ENCODE measurements at places on chromosomes 6 and 20.

- no peak for DNase-seq
Observed at GRCh38 chr6:52635049-52635577, 35.8 kb upstream of the TMEM14A start.

DNA sequence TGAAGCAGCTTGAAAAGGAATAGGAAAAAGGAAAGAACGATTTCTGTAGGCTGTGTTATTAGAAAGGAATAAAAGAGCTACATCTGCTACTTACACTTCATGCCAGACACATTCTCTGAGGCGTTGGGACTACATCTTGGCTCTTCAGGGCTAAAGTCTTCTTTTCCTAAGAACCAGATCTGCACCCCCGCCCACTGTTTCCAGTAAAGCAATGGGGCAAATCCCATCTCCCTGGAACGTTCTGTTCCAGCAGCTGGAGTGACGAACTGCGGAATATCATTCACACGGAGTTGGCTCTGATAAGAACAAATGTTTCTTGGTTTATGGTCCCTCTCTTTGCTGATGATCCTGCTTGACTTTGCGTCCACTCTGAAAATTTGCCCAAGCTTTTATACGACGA, 26.9 kb downstream of the FAM50B start:
- no peak for DNase-seq

GRCh38 chr6:14819001-14819400, 426.9 kb upstream of the JARID2 start:
- no peak for DNase-seq

DNA sequence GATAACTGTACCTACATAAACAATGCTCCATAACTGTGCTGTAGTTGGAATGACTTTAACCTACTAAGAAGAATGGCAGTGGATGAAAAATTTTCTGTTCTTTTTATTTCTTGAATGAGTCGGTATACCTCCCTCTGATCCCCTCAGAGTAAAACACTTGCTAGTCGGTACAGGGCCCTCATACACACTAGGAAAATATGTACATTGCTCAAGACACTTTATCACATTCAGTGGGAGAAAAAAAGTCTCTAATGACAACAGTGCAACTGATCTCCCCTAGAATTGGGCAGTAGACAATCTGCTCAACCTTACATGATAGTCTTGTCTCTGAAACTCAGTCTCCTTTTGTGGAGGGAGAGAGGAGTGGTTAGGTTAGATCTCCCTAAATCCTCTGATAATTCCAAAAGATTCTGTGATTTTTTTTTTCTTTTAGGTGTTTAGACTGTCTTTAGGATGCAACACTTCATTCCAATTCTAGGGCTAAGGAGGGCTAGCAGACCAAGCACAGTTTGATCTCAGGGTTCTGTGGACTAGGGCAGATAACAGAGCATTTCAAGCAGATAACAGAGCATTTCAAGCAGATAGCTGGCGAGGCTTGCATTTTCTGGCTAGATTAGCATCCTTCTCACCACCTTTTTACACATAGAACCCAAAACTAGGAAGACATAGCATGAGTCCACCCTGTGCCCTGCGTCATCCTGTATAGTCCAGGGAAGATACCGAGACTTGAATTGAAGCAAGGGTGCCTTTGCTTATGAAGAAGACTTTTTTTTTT, 100.3 kb upstream of the TNFAIP3 start:
- DNase-seq: no peak

GRCh38 chr20:38222923-38223742, 37.4 kb downstream of the KIAA1755 start:
- no peak for DNase-seq

DNA sequence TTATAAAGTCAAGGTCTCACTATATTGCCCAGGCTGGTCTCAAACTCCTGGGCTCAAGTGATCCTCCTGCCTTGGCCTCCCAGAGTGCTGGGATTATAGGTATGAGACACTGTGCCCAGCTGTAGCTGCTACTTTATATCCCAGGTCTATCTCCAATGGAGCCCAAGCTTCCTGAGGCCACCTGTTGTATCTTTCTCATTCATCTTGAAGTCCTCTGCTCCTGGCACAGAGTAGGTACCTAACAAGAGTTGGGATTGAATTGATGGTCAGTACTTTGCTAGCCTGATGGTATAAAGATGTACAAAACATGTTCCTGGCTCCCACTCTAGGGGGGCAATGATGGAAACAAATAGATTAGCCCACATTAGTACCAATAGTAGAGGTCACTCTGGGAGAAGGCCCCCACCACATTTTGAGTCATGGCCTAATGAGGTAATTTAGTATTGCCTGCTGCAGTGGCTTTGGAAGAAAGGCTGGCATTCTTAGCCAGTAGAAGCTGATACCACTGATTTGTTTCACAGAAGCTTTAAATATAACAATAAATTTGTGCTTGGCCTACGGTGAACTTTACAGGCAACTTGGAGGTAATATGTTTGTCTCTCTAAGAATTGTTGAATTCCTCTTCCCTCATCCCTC, 5.4 kb downstream of the PTPN1 start:
- DNase-seq: no peak

DNA sequence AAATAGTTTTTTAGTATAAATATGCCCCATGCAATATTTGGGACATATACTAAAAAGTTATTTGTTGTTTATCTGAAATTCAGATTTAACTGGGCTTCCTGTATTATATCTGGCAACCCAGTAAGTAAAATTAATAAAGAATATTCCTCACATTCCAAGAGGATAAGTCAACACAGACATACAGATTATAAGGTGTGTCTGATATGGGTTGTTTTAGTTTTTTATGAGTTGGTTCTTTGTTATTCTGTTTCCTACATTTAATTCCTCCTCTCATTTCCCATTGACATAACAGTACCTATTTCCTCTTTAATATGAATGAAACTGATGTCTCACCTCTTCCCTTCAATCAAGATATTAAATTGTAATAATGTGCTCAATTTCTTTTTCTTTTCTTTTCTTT, 1.7 kb upstream of the PLA2G7 start:
- DNase-seq: no peak

DNA sequence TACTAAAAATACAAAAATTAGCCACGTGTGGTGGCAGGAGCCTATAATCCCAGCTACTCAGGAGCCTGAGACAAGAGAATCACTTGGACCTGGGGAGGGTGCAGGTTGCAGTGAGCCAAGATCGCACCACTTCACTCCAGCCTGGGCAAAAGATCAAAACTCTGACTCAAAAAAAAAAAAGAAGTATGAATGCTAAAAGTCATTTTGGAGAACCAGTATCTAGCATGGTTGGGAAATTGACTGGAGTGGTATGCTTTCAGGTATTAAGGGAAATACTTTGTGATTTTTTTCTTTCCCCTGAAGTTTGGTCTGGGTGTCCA, 30.1 kb downstream of the PCMT1 start:
- DNase-seq: no peak

DNA sequence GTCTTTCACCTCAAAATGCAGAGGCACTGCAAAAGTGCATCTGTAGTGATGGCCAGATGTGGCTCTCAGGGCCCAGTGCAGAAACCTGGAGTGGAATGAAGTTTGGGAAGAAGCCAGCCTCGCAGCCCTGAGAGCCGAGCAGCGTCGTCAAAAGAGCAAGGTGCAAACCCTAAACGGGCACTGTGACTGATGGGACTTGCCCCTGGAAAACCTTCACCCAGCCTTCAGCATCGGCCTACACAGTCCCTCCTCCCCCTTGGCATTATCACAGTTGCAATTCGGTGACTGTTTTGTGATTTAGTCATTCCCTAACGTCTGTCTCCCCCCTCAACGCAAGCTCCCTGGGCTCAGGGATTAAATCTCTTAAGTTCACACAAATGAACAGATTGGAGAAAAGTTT, 38.6 kb downstream of the TAF4 start:
- DNase-seq: no peak

- no peak for DNase-seq
Observed at GRCh38 chr6:148968771-148969602, 222.2 kb downstream of the UST start.

DNA sequence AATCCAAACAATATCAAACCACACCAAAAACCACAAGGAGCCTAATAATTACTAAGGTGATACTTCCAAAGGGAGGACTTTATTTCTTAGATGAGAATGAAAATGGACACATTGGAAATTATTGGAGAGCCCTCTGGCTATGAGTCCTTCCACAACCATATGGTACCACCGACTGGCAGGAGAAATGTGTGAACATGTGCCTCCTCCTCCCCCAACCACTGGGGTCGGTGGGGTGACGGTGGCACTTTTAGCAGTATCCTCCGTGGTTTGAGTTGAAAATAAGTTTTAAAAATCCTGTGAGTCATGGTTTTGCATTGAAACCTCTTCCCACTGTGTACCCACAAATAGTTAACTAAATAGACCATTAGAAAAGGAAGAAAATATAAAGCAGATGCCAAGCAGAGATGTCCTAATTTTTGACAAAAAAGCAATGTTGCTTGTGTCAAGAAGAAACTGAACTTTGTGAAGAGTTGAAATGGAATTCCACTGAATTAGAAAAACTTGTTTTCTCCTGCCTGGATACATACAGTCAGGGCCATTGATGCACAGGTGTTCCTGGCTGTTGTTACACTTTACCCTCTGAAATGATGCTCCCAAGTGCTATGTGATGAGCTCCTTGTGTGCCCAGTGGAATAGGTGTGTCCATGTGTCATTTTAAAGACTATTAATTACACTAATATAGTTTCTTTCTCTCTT, 3.2 kb downstream of the EDN1 start:
- DNase-seq: no peak

DNA sequence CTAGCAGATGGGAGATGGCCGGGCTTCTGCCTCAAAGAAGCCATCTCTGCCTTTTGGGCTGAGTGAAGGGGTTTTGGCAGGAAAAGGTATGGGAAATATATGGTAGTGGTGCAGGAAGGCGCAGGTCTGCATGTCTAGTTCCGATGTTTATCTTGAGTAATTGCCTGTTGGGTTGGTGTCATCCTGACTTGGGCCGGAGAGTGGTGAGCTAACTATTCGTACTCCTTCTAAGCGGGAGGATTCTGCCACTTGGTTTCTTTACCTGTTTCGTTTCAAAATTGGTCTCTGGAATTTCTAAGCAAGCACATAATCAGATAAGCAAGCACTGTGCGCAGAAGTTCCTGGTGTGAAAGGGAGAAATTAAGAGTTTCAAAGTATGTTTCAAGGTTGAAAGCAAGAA, 229.6 kb downstream of the SAMD5 start:
- DNase-seq: no peak

DNA sequence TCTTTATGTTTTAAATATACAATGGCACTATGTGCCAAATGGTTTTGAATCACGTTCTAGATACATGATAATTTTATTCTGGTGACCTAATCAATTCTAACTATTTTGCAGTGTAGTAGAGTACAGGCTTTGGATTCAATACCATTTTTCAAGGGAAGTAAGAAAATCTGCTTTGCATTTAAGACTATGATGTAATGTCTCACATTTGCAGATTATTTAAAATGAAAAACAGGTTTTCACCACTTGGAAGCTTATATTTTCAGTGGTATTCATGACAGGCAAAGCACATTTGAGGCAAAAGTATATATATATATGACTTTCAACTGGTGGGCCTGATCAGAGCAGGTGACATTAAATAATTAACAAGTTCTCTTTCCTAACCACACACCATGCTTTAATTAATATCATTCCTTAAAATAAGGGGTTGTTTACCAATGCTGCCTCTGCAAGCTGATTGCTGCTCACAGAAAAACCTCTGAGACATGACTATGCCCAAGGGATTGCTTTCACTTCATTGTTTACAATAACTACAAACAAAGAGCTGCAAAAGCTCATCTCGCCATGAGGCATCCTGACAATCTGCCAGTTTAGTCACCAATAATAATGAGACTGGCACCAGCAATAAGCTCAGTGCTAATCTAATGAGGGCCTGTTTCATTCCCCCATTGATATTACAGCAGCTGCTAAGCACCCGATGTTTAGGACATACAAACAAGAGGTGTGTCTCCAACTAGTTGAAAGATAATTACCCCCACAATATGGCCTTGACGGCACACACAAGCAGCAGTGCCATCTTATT, 1176.0 kb upstream of the GJE1 start:
- no peak for DNase-seq

- DNase-seq: no peak
Observed at GRCh38 chr6:41604006-41604405, 34.3 kb upstream of the MDFI start.

DNA sequence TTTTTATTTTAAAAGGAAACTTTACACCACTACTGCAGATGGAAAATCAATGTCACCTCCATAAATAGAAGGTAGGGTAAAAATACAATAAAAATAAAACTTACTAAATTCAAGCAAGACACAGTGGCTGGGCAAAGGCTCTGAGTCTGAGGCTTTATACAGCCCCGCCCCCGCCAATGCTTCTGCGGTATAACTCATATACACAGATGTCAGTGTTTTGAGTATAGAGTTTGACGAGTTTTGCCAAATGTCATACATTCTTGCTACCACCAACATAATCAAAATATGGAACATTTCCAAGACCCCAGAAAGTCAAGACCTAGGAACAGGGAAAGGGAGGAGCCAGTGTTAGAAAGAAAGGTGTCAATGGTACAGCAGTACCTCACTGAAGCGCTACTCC, 12.8 kb downstream of the NFATC2 start:
- no peak for DNase-seq

GRCh38 chr6:53825532-53826321, 30.9 kb downstream of the LRRC1 start:
- DNase-seq: no peak

DNA sequence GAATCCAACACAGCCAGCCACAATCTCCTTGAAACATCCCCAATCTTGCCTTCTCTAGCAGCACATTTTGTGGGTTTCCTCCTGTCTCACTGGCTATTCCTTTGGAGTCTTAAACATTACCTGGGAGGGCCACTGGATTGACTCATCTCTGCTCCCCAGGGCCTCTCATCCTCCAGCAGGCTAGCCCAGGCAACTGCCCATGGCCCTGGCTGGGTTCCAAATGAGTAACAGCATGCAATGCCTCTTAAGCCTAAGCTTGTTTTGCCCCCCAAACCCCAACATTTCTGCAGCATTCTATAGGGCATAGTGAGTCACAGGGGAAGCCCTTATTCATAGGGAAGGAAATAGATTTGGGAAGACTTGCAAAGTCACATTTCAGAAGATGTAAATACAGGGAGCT, 204.9 kb downstream of the FOXA2 start:
- no peak for DNase-seq

DNA sequence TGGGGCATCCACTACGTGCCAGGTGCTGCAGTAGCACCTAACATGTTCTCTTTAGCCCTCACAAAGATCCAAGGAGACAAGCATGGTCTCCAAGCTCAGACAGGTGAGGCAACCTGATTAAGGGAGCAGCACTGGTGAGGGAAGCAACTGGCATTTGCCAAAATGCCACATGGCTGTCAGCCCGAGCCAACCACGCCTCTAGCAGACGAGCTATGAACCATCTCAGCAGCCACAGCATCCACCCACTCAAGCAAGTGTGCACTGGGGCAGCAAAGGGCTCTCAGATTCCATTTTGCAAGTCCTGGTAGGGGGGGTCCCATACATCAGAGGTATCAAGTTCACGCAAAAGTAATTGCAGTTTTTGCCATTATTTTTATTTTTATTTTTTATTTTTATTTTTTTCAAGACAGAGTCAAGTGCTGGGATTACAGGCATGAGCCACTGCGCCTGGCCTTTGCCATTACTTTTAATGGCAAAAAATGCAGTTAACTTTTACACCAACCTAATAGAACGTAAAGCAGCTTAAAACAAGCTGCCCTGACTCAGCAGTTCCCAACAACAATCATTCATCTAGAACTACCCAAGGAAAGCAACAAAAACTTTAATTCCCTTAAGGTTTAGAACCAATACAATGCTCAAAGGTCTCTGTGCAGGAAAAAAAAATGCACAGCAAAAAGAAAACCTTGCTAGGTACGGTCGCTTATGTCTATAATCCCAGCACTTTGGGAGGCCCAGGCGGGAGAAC, 36.3 kb upstream of the SPDEF start:
- DNase-seq: no peak

All from stimulated activated CD4-positive, alpha-beta T cell treated with anti-CD3 and anti-CD28 coated beads, Interleukin-1b, Interleukin-23, amount 100 ng/mL, for 1 hour (primary cell).